ENCODE measurements at places on chromosomes 3 and 15. TPM values are rescaled to one million over a fixed set of nuclear protein-coding genes. Genes with fewer than 3 reads are reported as not detected.

DNA sequence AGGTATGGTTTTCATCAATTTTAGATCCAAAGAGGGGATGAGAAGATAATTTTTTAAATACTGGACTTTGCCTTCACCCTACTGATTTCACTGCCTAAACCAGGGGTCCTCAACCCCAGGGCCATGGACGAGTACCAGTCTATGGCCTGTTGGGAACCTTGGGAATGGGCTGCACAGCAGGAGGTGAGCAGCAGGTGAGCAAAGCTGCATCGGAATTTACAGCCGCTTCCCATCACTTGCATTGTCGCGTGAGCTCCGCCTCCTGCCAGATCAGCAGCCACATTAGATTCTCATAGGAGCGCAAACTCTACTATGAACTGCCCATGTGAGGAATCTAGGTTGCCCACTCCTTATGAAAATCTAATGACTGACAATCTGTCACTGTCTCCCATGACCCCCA lies 76.3 kb upstream of the TTBK2 start:
- DNase-seq = no peak

- DNase-seq = no peak
Measured at GRCh38 chr3:163368168-163368567, 1710.1 kb downstream of the SI start.

- DNase-seq = no peak
Measured at GRCh38 chr15:58348095-58348812, 83.5 kb upstream of the LIPC start.

SCN11A gene
- 0.05 TPM for total RNA-seq

DNA sequence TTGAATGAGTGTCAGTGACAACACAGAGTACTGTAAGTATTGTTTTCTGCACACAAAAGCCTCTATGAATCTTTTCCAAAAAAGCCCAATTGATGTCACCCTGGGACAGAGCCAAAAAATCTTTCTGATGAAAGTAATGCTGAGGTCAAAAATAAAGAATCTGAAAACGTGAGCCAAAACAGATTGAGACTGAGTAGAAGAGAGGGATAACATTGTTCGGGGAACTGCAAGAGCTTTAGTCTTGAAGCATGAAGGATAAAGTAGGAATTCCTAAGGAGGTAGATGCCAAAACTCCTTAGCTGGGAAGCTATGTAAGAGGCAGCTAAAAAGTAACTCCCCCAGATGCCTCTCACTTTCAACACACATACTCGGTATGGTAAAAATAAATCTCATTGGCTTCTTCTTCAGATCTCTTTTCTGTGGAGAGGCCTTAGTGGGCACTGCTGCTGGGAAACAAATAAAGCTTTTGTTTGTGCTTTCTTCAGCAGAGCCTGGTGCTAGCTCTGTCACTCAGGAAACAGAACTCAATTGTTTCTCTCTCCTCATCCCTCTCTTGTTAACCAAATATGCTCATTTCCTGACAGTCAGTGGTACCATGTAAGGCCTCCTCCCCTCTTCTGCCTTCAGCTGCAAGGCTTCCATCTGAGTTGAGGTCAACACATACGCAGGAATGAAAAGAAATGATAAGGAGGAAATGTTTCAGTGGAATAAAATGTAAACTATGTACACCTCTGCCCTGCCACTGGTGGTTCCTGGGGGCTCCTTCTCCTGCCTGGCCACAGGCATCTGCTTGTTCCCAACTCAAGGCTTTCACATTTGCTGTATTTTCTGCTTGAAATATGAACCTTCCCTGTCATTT lies 58.1 kb downstream of the CD200 start:
- DNase-seq = no peak

NPAP1 gene
- total RNA-seq = not detected

TM4SF18 gene
- total RNA-seq = 11.2 TPM

DNA sequence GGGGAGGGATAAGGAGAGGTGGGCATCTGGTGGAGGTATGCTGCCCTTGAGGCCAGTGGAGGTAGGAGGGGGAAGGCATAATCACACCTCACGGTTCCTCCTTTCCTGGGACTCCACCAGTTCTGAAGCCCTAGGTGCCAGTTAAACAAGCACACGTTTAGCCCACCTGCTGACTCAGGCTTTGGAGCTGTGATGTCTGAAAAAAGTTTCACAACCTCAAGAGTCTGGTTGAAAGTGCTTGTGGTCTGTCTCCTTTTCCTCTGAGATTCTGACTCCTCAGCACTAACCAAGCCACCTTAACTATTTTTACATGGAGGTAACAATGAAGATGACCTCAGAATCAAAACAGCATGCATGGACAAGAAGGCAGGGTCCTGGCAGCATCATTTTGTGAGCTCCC lies 23.0 kb downstream of the HPS3 start:
- no peak for DNase-seq

GRCh38 chr15:87686841-87687522 lies 569.6 kb downstream of the NTRK3 start:
- DNase-seq = no peak

DNA sequence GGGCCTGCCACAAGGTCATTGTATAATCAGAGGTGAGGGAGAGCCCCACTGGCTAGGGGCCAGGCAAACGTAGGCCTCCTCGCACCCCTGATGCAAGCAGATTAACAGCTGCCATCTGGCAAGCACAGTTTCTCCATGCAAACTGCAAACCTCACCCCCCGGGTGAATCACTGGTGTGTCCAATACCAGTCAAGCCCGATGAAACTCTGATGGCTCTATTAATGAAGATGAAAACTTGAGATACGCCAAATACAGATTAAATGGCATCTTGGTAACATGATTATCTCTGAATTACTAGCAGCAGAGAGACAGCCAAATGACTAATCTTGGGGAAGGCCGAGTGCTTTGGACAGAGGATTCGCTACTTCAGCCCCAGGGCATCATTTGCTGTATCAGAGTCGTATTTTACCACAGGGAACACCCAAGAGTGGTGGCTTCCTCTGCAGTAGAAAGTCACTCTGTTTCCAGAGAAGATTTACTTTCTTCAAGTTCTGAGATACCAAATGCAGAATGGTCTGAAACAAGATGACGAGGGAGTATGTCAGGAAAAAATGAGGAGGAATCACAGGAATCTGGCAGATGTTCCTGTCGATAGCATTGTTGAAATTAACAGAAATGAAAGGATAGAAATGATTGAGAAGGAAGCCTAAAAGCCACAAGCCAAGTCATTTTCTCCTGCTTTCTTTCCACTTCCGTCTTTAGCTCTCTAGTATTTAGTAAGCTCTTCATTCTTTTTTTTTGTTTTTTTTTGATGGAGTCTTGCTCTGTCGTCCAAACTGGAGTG lies 96.2 kb upstream of the NR2F2 start:
- DNase-seq = no peak

GRCh38 chr15:48285329-48286214 lies 45.7 kb upstream of the DUT start:
- DNase-seq = no peak

- DNase-seq = no peak
Measured at GRCh38 chr3:141384575-141384974, 16.3 kb downstream of the ZBTB38 start.

- no peak for DNase-seq
Measured at GRCh38 chr3:54818486-54818885, 109.4 kb downstream of the LRTM1 start.

GRCh38 chr15:39874890-39875549 lies 45.0 kb downstream of the GPR176 start:
- DNase-seq = no peak

DNA sequence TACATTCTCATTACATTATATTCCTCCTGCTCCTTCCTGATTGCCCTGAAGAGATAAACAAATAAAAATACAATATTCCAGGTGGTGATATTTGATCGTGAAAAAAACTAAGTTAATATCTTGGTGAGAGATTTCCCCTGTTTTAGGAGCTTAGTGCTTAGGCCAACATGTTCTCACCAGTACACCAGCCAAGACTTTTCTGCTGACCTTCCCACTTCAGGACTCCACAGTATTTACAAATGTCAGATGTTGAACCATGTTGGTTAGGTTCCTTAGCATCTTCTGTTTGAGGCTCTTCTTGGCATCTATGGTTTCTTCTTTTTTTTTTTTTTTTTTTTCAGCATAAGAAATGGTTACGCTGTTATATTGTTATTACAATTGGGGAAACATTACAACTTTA lies 247.0 kb downstream of the IL5RA start:
- DNase-seq = no peak

- DNase-seq = no peak
Measured at GRCh38 chr3:82654708-82655107, 893.3 kb upstream of the GBE1 start.

- no peak for DNase-seq
Measured at GRCh38 chr3:190013943-190014924, 106.5 kb downstream of the P3H2 start.

PLA2G4E gene
- total RNA-seq = not detected

- peak; percentile 65 for DNase-seq
Measured at GRCh38 chr15:47293466-47294162, 423.7 kb upstream of the SEMA6D start.

C3orf38 gene
- total RNA-seq = 12.6 TPM

DNA sequence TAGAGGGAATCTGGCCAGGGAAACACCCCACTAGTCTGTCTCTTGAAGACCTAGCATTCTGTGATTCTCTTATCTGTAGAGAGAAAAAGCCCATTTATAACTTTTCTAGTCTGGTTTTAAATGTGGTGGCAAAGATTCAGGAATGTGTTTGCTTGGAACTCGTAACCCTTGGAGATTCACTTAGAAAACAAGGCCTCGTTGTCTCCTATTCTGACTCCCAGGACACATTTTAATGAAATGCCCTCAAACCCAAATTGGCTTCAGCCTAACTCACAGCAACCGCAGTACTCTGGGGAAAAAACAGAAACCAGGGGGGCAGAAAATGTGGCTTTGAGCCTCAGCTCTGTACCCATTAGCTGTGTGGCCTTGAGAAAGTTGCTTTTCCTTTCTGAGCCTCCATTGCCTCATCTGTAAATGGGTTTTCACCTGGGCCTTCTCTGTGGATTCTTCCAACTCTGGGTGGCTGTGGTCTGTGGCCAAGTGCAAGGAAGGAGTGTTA lies 36.5 kb downstream of the RPLP1 start:
- no peak for DNase-seq

- DNase-seq = no peak
Measured at GRCh38 chr3:194928831-194929577, 243.3 kb downstream of the FAM43A start.

PRTG gene
- total RNA-seq = 0.69 TPM

DNA sequence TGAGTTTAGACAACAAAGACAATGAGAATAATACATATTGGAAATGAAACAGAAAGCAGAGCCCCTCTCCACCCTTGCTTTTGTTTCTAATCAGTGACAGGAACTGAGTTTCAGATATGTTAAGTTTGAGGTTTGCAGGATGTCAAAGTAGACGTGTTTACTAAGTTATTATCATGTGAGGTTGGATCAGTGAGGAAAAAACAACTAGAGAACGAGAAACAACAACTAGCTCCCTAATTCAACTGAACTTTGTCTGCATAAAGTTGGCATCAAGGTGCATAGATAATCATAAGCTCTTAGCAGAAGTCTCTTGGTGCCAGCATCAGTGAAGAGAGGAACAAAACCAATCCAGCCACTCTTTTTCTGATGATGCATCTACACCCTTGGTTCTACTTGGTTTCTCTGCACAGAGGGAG lies 491.1 kb upstream of the NR2F2 start:
- no peak for DNase-seq

KIF7 gene
- 2.4 TPM for total RNA-seq

- no peak for DNase-seq
Measured at GRCh38 chr3:146470425-146470990, 1.1 kb upstream of the PLSCR2 start.

CTXN2 gene
- total RNA-seq = not detected

GRCh38 chr3:71806736-71807135 lies 21.8 kb upstream of the PROK2 start:
- DNase-seq = no peak

DNA sequence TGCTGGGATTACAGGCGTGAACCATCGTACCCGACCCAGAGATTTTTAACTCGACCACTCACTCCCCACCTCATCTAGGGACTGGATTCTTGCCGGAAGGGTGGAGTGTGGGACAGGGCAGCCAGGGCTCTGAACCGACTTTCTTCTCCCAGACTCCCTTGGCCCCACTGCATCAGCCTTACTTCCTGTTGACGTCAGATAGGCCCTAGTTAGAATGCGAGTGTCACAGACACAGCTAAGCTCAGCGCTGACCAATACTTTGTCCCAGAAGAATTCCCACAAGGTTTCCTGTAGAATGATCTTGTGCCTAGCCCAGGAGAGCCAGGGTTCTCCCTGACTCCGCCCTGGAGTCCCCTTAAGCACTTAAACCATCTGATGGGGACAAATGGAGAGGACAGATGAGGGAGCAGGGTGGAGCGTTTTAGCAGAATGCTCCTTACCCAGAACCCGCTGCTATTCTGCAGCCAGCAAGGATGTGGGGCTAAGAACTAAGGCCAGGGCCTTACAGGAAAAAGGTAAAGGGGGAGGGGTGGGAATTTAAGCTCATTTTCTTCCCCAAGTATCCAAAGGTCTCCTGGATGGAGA lies 5.8 kb upstream of the TUSC2 start:
- peak; percentile 64 for DNase-seq

LMCD1 gene
- total RNA-seq = 72.9 TPM

GRCh38 chr15:89917442-89918101 lies 4.8 kb upstream of the ARPIN start:
- DNase-seq = no peak

SLC2A2 gene
- total RNA-seq = not detected

SHF gene
- 4.4 TPM for total RNA-seq

GRCh38 chr3:132448216-132448961 lies 31.1 kb downstream of the DNAJC13 start:
- peak; percentile 33 for DNase-seq

All from left ventricle myocardium inferior (tissue), 1 donor.